ENCODE measurements at places on chromosomes 3 and 15.

- DNase-seq: no peak
These were observed 8.1 kb upstream of the SLC25A36 start for GRCh38 chr3:140933552-140933951.

DNA sequence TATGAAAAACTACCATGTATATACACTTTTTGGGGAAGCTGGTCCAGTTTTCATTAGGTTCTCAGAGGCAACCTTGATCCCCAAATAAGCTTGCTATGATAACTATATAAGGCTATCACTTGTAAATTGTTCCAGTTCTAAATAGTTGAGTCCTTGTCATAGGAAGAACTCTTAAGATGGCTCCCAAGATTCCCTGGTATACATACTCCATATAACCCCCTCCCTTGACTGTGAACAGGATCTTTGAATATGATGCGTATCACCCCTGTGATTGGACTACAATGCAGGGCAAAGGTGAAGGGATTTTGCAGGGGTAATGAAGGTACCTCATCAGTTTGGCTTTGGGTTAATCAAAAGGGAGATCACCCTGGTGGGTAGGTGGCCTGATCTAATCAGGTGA lies 48.6 kb upstream of the TRIM59 start:
- no peak for DNase-seq

DNA sequence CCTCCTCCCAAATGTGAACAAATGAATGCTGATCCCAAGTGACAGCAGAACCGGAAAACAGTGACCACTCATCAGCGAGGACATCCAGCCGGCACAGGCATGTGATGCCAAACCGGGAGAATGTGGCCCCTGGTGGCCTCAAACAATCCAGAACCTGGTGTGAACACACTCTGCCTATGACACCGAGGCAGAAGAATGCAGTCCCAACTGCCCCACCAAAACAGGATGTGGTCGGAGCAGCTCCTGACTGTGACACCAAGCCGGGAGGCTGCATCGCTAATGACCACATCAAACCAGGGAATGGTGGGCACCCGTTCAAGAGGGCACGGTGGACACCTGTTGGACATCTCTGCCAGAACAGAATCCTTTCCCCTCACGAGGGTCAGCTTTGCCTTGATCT lies 15.4 kb downstream of the SCN5A start:
- peak; percentile 94 for DNase-seq

DNA sequence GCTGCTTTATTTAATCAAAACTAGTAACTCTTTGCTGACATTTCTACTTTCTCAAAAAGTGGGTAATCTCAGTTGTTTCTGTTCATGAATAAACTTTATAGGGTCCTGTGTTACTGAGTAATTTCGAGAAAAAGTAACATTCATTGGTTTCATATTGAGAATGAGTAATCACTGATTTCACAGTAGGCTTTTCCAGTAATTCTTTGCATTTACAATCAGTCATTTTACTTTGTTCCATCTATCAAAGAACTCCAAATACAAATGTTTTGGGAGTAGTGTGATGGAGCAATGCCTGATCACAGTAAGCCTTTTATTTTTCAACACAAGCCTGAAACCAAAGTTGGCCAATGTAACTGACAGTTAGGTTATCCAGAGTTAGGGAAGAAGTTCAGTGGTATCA lies 353.6 kb downstream of the ULK4 start:
- no peak for DNase-seq

DNA sequence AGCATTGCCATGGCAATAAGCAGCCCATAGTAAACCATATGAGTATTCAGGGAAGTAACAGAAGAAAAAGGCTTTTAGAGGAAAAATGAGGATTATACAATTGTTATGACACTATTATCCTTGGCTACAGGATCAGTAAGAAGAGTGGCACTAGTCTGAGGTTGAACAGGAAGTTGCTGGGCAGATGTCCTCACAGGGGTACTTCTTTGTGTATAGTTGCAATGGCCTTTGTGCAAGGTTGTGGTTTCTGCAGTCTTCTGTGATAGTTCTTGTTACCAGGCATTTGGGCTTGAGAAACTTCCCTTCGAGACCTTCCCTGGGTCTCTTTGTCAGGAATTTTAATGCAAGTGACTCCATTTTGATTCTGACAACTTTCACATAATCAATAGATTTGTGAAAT lies 100.6 kb upstream of the ATP11B start:
- DNase-seq: no peak
